ENCODE measurements at places on chromosomes 1 and 21. TPM values are rescaled to one million over a fixed set of nuclear protein-coding genes. Genes with fewer than 3 reads are reported as not detected.

NTRK1 gene
- total RNA-seq = 2.5 TPM

GUCA2B gene
- total RNA-seq = not detected

DNA sequence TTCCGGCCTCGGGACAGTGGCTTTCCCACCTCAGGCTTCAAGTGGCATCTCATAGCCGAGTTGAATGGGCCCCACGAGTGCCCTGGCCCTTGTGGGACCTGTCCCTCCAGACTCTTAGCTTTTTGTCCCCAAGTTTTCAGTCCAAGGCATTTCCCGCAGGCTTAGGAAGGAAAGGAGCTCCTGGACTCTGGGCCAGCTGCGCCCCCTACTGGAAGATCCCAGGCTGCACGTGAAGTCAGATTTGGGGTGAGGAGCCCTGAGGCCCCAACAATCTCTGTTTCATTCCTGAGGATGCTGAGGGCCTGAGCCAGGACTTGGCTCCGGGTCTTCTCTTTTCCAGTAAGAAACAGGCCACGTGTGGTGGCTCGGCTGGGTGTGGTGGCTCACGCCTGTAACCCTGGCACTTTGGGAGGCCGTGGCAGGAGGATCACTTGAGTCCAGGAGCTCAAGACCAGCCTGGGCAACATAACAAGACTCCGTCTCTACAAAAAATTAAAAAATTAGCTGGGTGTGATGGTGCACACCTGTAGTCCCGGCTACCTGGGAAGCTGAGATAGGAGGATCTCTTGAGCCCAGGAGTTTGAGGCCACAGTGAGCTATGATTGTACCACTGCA, 67.4 kb downstream of the ARHGEF10L start:
- peak; percentile 82 for DNase-seq

GRCh38 chr1:207103892-207104373, at the start of gene C4BPA:
C4BPA (plus strand) TSS chr1:207104233; CDS start chr1:207113026, 8,793 bp downstream.
- no peak for DNase-seq

OR6K3 gene
- not detected for total RNA-seq

DNA sequence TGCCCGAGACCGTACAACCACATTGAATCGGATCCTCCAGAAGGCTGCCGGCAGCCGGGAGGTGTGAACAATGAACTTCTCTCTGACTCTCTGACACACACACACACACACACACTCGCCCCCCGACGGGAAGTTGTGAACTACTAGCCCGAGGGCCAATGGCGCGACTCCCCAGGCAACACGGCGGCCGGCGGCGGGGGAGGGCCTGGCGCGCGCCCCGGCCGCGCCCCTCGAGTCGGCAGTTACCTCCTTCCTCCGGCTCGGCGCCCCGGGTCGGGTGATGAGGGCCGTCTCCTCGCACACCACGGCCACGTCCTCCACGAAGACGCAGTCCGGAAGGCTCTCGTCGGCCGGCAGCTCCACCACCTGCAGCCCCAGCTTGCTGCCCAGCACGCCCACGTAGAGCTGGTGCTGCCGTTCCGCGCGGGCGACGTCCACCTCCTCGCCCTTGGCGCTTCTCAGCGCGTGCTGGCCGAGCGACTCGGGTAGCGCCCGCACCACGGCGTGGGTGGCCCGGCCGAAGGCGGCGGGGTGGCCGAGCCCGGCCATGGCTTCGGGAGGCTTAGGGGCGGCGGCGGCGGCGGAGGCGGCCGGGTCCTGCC, 361 bp downstream of the DDAH1 start:
- DNase-seq = peak; percentile 71

NRDC gene
- total RNA-seq = 149 TPM

DNA sequence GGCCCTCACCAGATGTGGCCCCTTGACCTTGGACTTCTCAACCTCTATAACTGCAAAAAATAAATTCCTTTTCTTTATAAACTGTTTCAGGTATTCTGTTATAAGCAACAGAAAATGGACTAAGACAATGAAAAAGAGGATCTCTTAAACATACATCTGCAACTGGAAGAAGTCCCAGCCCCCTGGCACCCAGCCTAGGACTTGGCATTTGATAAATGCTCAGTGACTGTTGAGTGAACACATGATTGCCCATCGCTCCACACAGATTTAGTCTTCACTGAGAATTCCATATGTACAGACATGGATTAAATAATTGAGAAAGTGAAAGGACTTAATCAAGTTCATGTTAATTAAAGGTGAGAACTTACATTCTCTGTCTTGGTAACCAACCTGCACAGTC, 344.9 kb upstream of the RUNX1 start:
- DNase-seq = peak; percentile 46

DNA sequence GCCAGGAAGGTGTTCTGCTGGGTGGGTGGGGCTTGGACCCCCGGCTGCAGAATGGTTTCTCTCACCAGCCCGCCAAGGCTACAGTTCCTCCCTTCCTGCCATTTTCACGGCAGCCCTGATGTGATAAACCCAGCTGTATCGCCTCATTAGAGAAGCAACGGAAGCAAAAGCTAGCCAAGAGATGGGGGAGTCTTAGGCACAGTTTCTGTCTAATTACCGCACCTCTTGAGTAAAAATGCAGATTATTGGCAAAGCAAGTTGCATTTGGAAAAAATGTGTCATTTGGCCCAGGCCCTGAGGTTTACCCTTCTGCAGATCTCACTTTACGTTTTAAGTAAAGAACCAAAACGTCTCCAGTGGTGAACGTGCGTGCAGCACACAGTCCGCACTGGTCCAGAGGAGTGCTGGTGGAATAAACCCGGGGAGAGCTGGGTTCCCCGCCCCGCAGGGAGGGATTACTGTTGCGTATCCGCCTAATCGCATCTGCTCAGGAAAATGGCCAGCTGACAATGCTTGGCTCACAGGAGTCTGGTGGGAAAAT, 109.9 kb downstream of the GALNT2 start:
- peak; percentile 85 for DNase-seq

- DNase-seq = no peak
Observed at GRCh38 chr21:17554679-17555465, 42.0 kb downstream of the CXADR start.

DNA sequence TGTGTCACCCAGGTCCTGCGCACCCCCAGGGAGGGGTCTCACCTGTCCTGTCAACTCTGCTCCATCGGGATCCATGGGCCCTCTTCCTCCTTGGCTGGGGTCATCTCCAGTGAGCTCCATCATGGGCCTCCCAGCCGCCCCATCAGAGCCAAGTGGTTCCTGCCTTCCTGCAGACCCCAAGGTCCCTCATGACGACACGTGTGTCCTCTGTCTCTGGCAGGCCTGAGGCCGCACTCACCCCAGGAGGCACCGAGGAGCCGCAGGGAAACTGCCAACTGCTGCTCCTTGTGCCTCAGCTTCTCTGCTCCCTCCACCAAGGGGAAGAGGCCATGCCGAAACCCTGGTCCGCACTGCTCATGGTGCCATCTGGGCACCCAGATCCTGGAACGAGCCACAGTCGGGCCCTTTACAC, 46.8 kb downstream of the COL18A1 start:
- peak; percentile 34 for DNase-seq

GRCh38 chr1:86875722-86876121, 38.2 kb downstream of the SELENOF start:
- DNase-seq = no peak

CYB561D1 gene
- total RNA-seq = 5.3 TPM

SLAMF6 gene
- 0.30 TPM for total RNA-seq
